ENCODE measurements at places on chromosomes 7 and 10. TPM values are rescaled to one million over a fixed set of nuclear protein-coding genes. Genes with fewer than 3 reads are reported as not detected.

DNA sequence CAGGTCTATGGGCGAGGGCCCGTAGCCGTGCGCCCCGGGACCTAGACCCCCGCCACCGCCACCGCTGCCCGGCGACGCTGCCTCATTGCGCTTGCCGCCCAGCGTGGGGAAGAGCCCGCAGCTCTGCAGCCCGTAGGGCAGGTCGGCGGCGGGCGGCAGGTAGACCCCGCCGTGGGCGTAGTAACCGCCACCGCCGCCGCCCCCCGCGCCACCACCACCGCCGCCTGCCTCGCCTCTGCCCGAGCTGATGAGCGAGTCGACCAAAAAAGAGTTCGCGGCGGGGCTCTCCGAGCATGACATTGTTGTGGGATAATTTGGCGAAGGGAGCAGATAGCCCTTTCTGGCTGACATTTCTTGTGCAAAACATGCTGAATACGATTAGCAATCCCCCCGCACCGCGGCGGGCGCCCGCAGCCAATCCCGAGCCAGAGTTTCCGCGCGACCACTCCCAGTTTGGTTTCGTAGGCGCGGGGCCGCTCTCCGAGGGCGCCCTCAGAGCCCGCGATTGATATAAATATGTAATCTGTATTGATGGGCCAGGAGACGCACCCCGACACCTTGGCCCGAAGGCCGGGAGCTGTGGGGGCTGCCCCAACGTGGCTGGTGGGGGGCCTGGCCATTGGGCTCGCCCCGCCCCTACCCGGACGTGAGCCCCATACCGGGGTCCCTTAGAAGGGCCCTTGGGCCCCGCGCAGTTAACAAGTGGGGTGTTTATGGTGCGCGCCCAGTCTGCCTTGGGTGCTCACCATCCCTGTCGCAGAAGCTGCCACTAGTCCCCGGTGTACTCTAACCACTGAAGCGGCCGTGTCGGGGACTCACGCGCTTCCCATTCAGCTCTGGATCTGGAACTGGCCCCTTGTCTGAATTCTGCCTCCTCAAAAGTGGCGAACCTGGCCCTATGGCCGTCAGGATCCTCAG is at the start of gene HOXA10:
HOXA10 (minus strand) TSS at position 365 of the 918 bp plus-strand sequence; CDS start at position 351, 14 bp downstream.
- H3K4me1 ChIP-seq, result peaks cover 40% of the 10 kb centered on the region
- no peak within 1 kb of the TSS for H3K27ac ChIP-seq

- no peaks in the 10 kb centered on the region for H3K4me1 ChIP-seq
- H3K27me3 ChIP-seq, result no peaks in the 10 kb centered on the region
- DNase-seq, result no peak
- H3K36me3 ChIP-seq, result no peaks in the 10 kb centered on the region
These were observed 366.2 kb upstream of the TMEM229A start for GRCh38 chr7:124398937-124399552.

DNA sequence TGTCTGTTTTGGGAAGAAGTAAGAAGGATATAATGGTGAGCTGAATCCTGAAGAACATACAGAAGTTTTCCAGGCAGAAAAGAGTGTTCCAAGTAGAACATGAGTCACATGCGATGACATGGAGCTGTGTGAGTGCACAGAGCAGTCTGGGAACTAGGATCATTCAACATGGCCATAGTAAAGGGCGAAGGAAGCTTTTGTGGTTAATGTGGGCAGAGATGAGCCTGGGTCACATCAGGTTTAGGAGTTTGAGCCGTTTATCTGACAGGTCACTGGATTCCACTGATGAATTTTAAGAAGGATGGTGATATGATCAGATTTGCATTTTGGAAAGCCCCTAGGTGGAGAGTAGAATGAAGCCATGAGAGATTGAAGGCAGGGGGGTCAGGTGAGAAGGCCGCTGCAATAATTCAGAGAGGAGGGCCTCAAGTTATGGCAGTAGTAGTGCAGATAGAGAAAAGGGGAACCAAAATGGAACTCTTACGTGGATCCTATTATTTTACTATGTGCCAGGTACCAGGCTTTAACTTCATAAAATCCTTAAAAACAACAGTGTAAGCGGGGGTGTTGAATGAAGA is 171.3 kb downstream of the RNLS start:
- no peaks in the 10 kb centered on the region for H3K27me3 ChIP-seq
- H3K36me3 ChIP-seq, result no peaks in the 10 kb centered on the region
- H3K4me1 ChIP-seq, result peaks cover 5% of the 10 kb centered on the region
- no peak for DNase-seq

The HECTD2 gene
- total RNA-seq, result 2.3 TPM

DNA sequence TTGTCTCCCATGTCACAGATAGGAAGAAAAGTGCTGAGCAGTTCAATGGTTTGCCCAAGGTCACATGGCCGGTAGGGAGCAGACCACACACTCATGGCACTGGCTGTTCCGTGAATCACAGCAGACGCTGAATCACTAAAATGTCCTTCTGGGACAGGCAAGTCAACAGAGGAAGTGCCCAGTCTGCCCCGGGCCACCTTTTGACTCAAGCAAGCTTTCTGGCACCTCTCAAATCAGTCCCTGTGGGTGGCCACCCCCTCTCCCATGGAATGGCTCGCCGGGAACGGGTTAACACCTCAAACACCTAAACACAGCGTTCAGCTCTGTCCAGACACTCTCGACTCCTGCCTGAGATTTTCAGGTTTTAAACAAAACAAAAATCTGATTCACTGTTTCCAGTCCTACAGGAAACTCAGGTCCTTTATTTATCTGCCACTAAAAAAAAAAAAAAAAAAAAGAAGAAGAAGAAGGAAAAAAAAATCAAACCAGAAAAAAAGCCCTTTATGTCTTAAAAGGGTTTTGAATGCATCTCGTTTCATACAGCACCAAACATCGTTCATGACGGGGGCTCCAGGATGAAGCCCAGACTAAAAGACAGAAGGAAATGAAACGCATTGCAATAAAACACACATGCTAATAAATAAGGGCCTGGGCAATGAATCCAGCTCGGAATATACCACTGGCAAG is 15.5 kb downstream of the CARD11 start:
- H3K4me3 ChIP-seq, result no peak overlapping the region
- no peak for DNase-seq

The CYP2C19 gene
- total RNA-seq, result not detected

DNA sequence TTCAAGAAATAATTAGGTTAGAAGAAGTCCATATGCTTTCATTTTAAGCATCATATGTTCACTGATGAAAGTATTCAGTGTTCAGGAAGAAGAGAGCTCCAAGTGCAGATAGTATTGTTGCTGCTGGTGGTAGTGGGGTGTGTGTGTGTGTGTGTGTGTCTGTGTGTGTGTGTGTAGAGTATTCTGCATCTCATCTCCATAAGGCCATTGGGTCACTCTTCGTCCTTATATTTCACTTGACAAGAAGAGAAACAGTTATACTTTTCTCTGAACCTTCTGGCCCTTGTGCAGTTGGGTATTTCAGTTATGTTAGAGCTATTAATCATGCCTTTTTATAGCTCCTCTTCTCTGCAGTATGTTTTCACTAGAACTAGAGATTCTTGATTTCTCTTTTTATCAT is 26.2 kb downstream of the ADAM22 start:
- H3K4me3 ChIP-seq, result no peak overlapping the region
- no peak overlapping the region for H3K27ac ChIP-seq
- no peaks in the 10 kb centered on the region for H3K4me1 ChIP-seq
- no peak for DNase-seq

DNA sequence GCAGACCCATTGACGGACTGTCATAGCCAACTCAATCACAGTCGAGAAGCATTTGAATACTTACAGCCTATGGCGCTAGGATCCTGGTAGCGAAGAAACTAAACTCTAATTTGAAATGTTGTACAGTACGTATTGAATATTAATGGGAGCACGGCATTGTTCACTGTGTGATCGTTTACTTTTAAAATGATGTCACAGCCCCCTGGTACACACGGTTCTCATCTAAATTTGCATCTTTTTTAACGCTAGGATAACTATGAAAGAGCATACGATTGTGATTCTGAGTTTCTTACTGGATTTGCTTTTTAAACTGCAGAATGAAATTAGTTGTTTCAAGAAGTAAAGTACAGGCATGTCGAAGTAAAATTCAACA is 895 bp upstream of the NAPEPLD start:
- H3K27ac ChIP-seq, result peak overlapping the region; percentile 94
- no peaks in the 10 kb centered on the region for H3K36me3 ChIP-seq
- DNase-seq, result no peak

GRCh38 chr10:98577578-98577977 is 130.8 kb upstream of the HPS1 start:
- no peak overlapping the region for H3K4me3 ChIP-seq
- H3K4me1 ChIP-seq, result no peaks in the 10 kb centered on the region
- DNase-seq, result no peak
- H3K27ac ChIP-seq, result no peak overlapping the region
- H3K36me3 ChIP-seq, result no peaks in the 10 kb centered on the region

GRCh38 chr10:74026428-74027015 is 28.6 kb downstream of the VCL start:
- no peak overlapping the region for H3K4me3 ChIP-seq
- DNase-seq, result no peak
- peaks cover 57% of the 10 kb centered on the region for H3K4me1 ChIP-seq
- no peaks in the 10 kb centered on the region for H3K27me3 ChIP-seq

- DNase-seq, result no peak
- peaks cover 99% of the 10 kb centered on the region for H3K36me3 ChIP-seq
- no peaks in the 10 kb centered on the region for H3K27me3 ChIP-seq
- H3K4me1 ChIP-seq, result no peaks in the 10 kb centered on the region
- no peak overlapping the region for H3K4me3 ChIP-seq
- no peak overlapping the region for H3K27ac ChIP-seq
These were observed 29.1 kb downstream of the WDR37 start for GRCh38 chr10:1085258-1085657.

GRCh38 chr10:93515071-93516005 is 18.9 kb downstream of the CEP55 start:
- H3K4me3 ChIP-seq, result no peak overlapping the region
- no peak overlapping the region for H3K27ac ChIP-seq
- no peak for DNase-seq

DNA sequence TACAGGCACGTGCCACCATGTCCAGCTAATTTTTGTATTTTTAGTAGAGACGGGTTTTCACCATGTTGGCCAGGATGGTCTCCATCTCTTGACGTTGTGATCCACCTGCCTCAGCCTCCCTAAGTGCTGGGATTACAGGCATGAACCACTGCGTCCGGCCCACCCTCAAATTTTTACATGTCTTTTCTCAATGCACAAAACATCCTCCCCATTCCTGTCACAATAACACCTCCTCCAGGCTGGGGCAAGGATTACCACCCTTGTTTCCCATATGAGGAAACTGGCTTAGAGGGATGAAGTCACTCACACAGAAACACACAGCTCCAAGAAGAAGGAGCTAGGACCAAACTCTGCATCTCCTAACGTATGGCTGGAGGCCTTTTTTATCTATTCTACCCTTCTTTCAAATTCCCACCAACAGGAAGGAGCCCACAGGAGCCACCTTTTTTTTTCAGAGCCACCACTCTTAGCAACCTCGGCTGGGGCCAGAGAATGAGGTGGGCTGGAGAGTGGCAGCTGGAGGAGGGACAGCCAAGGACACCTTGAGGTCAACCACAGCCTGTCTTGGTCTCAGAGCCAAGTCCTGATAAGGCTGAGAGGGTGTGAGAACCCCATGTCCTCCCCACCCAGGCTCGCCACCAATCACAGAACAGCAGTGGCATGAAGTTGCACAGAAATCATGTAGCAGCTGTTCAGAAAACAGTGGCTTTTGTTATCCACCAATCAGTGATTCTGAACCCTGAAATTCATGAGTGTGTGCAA is 113.1 kb upstream of the PDLIM1 start:
- H3K36me3 ChIP-seq, result peaks cover 88% of the 10 kb centered on the region
- H3K27me3 ChIP-seq, result no peaks in the 10 kb centered on the region
- peak; percentile 75 for DNase-seq
- peak overlapping the region; percentile 80 for H3K27ac ChIP-seq

DNA sequence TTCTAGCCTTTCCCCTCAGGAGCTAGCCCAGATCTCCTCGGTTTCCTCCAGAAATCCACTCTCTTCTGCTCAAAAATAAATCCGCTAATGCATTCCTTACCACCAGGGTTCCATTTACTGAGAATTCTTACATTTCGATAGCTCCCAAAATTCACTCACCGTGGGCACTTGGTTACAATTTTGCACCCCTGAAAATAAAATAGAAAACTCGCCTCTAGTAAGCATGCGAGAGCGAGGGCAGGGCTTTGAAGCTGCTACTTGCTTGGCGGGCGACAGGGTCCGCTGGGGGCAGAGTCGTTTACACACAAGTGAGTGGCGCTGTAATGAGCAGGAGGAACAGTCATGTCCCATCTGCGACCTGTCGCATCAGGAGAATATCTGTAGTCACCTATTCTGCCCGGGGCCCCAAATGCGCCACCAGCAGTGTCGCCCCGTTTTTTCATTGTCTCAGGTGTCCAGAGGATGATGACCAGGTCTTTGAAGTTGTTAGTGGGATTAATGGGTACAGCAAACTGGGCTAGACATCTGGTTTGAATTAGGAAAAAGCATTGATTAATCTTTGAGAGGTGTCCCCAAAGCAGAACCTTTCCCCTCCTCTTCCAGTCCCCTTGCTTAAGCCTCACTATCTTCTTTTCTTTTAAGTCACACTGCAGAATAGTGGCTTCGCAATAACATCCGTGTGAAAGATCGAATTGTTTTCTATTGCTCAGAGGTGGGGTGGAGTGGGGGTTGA is 1.2 kb upstream of the MEOX2 start:
- DNase-seq, result peak; percentile 66
- no peaks in the 10 kb centered on the region for H3K4me1 ChIP-seq
- H3K27me3 ChIP-seq, result peaks cover 19% of the 10 kb centered on the region

The CC2D2B gene
- 0.91 TPM for total RNA-seq

The PROSER2 gene
- 3.3 TPM for total RNA-seq

DNA sequence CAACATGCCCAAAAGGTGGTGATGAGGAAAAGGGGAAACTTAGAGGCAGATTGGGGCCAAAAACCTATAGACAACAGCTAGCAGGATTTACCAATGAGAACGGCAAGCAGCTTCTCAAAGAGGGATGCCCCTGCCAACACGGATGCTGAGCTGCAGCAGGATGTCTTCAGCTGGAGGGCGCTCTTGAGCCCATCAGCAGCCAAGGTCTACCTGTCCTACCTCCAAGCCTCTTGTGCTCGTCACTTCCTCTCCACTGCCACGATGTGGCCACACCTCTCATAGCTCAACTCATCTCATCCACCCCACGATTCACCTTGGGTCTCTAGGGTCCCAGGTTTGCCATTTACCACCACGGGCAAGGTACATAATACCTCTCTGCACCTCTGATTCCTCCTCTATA is 36.5 kb downstream of the DLG5 start:
- no peak for DNase-seq
- H3K36me3 ChIP-seq, result no peaks in the 10 kb centered on the region
- no peaks in the 10 kb centered on the region for H3K27me3 ChIP-seq
- no peak overlapping the region for H3K27ac ChIP-seq

DNA sequence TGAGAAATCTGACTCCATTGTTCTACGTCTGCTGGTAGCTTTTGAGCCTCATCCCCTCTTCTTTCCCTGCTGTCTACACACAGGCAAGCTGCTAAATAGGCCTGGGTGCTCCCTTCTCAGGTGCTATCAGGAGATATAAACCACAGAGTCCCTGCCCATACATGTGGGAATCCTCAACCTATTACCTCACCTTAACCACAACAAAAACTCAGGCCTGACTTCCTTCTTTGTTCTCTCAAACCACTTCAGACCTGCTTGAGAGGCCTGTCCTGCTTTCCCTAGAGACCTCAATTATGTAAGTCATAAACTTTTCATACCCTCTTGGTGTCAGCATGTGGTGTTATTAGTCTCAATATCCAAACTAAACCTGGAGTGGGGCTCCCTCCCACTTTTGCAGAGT is 75.0 kb upstream of the MAGI2 start:
- no peak overlapping the region for H3K4me3 ChIP-seq
- no peaks in the 10 kb centered on the region for H3K27me3 ChIP-seq
- no peak for DNase-seq
- H3K36me3 ChIP-seq, result no peaks in the 10 kb centered on the region
- H3K4me1 ChIP-seq, result no peaks in the 10 kb centered on the region
- no peak overlapping the region for H3K27ac ChIP-seq

Measured in heart left ventricle (tissue), 16 donors.